Large intestine (tissue), 12 donors: ENCODE measurements at places on chromosomes 5 and 9.
A peak's percentile ranks its signal among the peaks of the same experiment; 100 is the strongest.

- no peak for DNase-seq
These were observed 30.5 kb downstream of the TLR4 start for GRCh38 chr9:117734523-117735314.

DNA sequence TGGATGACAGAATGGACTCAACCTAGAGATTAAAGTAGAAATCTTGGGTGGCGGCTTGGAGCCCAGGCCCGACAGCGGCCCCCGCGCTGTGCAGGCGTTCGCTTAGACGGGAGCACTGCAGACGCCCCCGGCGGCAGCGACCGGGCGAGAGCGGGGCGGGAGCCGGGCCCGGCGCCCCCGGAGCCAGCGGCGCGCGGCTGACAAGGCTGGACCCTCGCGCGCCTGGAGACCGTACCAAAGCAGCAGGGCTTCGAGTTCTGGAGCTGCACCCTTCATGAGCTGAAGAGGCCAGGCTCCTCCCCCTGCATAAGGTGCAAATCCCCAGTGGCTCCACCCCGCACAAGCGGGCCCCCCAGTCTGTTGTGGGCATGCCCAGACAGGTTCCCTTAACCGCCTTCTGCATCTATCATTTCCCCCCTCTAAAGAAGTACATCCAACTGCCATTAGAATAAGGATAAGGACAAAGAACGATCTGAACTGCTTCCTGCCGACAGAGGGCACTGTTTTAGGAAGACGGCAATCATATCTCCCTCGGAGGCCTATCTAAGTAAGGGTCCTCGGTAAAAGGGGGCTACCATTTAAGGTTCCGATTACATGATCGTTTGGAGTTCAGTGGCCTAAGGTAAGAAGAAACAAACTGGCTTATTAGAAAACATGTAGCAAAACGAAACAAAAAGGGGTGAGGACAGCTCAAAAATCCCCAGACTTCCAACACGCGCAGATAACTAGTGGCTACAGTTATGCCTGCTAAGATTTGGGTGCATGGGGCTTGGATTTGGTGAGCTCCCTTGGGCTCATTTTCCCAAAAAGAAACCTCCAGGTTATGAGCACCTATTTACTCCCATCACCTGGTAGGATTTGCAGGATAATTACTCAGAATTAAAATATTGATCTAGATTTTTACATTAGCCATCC, 66.3 kb downstream of the RGMB start:
- DNase-seq: no peak

DNA sequence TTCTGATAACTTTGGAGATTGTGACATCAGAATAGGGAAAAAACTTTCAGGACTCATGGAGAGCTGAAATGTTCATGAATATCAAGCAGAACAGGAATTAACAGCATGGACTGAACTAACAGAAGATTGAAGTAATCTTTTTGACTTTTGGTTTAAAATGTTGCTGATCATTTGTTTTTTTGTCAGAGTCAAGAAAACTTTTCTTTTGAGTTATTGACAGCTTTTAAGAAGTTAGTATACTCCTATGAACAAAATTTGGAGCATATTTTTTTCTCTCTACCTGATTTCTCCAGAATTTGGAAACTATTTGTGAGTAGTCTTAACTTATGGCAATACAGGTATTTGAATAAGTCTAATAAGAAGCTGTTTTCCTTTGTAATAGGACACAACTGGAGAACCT, 244.3 kb upstream of the KLF9 start:
- no peak for DNase-seq

DNA sequence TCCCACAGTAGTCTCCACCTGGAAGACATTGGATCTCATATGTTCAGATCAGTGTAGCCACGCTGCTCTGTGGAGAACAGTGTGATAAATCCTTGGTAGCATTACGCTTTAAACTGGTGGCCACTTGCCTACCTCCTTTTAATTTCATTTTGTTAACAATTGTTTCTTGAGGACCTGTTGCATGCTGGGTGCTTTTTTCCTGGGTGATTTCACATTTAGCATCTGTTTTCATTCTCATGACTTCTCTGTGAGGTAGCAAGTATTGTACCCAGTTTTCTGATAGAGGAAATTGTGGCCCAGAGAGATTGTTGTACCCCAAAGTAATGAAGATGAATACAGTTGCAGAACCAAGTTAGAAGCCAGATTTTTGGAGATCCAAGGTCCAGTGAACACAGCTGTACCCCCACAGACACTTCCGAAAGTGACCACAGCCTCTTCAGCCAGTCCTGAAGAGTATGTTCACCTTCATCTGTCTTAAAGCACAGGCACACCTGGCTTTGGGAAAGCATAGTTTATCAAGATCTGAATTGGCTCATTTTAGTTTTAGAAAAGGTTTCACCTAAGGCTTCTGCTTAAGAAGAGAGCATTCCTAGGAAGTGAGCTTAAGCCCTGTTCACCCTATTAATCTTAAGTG, 75.2 kb downstream of the F2RL2 start:
- no peak for DNase-seq

GRCh38 chr5:58455480-58455879, 4.4 kb downstream of the PLK2 start:
- DNase-seq: no peak

DNA sequence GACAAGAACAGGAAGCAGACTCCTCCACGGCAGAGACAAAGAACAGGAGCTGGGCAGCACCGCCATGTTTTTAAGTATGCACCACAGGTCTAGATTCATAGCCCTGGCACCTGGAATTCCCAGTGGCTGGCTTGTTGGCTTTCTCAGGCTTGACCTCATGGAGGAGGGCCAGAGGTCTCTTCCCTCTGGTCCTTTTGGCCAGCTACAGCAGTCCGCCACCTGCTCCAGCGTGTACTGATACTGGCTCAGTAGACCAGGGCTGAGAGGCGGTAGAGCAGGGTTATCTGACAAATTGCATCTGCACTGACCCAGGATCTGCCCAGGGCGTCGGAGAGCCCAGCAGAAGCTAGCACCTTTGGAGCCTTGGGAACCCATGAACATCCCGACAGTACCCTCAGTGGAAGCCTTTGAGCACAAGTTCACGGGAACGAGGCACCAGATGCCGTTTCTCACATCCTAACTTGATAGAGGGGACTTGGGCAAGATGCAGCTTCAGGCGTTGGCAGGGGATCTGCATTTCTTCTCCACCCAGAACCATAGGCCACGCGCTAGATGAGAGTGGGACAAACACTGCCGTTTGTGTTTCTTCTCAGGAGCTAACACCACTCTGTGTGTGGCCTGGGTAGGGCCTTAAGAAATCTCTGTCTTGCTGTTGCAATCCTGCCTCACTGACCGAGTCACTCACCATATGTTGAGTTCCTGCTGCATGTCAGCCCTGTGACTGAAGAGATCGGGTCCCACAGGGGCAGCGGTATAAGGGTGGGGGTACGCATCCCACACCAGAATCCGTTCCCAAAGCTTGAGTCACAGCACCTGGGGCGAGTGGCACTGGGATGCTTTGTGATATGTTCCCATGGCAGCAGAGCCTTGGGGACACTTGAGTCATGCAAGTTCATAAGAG, 90.3 kb upstream of the OTULINL start:
- DNase-seq: no peak

GRCh38 chr9:4738866-4739586, 2.0 kb downstream of the AK3 start:
- DNase-seq: peak; percentile 42

DNA sequence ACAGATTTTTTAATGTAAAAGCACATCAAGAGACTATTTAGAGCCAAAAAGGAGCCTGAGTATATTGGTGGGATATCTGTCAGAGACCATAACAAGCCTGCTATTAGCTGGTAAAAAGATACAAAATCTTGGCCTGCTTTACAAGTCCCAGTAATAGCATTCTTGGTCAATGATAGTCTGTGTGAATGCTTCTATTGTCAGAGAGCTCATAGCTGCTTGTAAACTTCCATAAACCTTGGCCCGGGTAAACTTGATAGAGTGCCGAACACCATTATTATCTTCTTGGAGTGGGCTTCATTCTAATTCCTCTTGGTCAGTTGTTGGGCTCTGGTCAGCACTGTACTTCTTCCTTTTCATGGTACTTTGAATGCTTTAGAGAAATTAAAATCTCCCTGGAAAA, 64.0 kb downstream of the UBAP1 start:
- no peak for DNase-seq

GRCh38 chr9:20376731-20377375, 245.4 kb downstream of the MLLT3 start:
- peak; percentile 30 for DNase-seq

GRCh38 chr9:130298662-130299279, 33.2 kb downstream of the HMCN2 start:
- no peak for DNase-seq

DNA sequence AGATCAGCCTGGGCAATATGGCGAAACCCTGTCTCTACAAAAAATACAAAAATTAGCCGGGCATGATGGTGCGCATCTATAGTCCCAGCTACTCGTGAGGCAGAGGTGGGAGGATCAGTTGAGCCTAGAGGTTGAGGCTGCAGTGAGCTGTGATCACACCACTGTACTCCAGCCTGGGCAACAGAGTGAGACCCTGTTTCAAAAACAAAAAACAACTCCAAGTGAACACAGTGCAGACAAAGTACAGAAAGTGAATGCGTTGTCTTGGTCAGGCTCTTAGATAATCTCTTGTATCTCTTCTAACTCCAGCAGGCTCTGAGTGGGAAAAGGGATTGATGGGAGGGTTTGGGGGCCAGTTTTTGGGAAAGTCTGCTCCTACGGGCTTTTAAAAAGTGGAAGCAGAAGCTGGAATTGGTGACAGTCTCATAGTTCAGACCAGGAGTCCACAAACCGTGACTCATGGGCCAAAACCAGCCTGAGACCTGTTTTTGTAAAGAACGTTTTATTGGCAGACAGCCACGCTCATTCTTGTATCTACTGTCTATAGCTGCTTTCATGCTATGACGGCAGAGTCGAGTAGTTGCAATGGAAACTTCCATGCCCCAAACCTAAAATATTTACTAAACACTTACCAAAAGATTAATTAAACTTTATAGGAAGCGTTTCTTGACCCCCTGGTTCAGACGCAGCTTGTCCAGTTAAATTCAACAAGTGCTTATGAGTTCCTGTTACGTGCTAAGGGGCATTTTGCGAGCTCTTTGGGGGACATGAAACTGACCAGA, 32.9 kb downstream of the NDST1 start:
- peak; percentile 60 for DNase-seq

DNA sequence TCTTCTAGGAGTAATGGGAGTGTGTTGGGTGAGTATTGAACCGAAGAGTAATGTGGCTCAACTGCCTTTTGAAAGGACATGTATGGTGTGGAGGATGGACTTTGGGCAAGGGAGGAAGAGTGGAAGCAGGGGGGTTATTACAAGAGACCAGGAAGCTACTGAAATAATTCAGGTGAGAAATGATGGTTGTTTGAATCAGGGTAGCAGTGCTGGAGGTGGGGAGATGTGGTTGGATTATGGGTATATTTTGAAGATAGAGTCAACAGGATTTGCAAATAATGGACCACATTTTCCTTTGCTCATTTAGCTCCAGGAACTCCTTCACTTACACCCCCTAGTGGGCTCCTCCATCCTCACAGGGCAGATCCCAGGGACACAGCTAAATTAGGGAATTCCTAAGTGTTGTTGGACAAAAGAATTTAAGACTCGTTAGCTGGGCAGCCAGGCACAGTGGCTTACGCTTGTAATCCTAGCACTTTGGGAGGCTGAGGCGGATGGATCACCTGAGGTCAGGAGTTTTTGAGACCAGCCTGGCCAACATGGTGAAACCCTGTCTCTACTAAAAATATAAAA, 1.2 kb upstream of the SLC4A9 start:
- no peak for DNase-seq

DNA sequence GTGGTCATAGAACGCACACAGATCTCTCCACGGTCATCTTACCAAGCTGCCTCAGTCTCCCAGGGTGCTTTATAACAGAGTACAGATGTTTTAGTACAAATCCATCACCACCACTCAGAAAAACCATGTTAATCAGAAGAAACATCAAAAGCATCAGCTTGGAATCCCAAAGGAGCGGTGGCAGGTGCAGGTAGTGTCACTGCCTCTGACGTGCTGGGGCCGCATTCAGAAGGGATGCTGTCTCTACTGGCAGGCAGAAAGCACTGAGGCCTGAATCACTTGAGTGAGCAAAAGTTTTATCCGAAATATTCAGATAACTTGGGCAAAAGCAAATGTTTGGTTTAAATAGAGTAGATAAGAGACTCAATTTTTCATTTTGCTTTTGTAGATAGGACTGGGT, 448.4 kb upstream of the ZNF608 start:
- DNase-seq: no peak
